HepG2 (cell line): ENCODE measurements at places on chromosomes 3 and 15. TPM values are rescaled to one million over a fixed set of nuclear protein-coding genes. Genes with fewer than 3 reads are reported as not detected.

- peak; percentile 15 for DNase-seq
Observed at GRCh38 chr3:160486459-160486869, 36.9 kb upstream of the TRIM59 start.

DNA sequence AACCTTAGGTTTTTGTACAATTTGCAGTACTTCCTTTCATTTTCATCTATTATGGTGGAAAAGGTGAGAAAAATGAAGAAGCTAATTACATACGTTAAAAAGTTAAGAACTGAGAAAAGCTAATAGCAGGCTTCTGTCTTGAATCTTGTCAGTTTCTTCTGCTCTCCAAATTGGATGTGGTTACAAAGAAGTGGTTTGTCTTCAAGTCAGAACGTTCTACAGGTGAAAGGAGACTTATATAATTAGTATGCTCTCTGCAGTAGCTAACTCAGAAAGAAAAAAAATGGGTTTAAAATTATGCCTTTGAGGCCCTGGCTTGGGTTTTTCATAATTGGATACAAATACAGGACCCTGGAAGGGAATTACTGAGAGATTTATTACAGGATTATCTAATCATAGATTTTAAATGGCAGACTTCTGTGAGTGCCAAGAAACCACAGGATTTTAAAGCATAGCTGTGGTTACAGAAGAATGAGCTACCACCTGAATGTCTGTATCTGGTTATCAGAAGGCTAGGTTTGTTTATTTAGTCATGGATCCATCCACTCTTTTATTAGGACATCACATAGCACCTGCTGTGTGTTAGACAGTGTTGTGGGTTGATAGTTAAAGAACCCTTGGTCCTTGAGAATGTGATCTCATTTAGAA lies 528.1 kb upstream of the MCTP2 start:
- DNase-seq: no peak

SLC22A13 gene
- 0.10 and 0.20 TPM in 2 replicates for polyA plus RNA-seq

TMEM40 gene
- 0.16 and 0.22 TPM in 2 replicates for polyA plus RNA-seq

DNA sequence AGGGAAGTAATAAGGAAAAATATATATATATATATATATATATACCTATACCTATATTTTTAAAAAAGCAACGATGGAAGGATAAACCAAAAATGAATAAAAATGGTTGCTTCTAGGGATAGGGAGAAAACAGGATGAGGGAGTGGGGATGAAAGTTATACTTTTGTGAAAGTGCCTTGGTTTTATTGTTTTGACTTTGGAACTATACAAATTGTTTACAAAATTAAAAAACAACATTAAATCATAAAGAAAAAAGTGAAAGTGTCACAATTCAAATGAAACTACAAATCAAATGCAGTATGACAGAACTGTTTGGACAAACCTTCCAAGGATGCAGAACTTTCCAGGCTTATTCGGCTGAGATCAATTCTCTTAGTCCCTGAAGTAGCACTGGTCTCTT lies 54.4 kb downstream of the SLC24A1 start:
- DNase-seq: no peak

GRCh38 chr3:151772825-151773480 lies 39.2 kb downstream of the AADACL2 start:
- no peak for DNase-seq

ARHGEF26 gene
- 0.65 and 0.74 TPM in 2 replicates for polyA plus RNA-seq

DNA sequence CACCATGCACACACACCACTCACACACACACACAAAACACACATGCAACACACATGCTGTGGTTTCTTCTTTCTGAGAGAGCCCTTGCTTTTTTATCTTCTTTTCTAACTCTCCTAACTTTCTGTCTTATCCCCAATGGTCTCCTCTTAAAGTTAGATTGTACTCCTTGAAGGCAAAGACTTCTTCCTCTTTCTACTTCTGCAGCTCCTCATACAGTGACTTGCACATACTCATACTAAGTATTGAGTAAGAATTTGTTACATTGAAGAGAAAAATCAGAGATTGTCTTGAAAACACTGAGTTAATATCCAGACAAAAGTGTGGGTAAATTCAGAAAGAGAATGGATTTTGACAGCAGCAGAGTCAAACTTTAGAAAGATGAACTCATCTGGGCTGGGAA lies 64.4 kb downstream of the GTPBP8 start:
- DNase-seq: no peak

- no peak for DNase-seq
Observed at GRCh38 chr3:9201955-9202354, 47.5 kb downstream of the SRGAP3 start.

SIN3A gene
- 20.7 and 28.1 TPM in 2 replicates for polyA plus RNA-seq

- DNase-seq: no peak
Observed at GRCh38 chr3:129233538-129233937, 15.9 kb upstream of the COPG1 start.

DNA sequence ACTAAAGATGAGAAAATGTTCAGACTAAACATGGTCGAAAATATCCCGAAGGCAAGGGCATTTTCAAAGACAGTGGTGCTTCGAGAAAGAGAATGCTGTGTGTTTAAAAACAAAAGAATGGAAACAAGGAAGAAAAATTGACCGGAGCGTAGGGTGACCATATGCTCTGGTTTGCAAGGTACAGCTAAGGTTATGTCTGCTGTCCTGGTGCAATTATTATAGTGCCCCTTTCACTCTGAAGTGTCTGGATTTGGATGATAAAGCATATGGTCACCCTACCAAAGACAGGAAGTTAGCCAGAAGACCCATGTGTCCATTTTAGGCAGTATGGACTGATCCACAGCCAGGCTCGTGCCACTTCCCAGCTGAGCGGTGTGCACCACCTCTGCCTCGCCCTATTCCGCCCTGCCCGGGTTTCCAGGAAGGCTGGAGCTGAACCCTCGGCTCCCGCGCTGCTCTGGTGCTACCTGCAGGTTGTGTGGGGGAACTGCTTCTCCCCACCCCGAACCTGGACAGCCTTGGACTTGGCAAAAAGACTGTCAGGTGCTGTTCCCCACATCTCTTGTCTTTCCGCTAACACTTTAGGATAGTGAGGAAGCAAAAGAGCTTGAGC lies 25.2 kb downstream of the GOLGA6D start:
- peak; percentile 58 for DNase-seq

DPPA2 gene
- polyA plus RNA-seq: not detected in 2 replicates

- DNase-seq: no peak
Observed at GRCh38 chr3:145704020-145704419, 457.0 kb downstream of the PLOD2 start.

- DNase-seq: no peak
Observed at GRCh38 chr3:188298585-188298984, 144.6 kb downstream of the LPP start.

CCDC39 gene
- polyA plus RNA-seq: not detected in 2 replicates

LRTM1 gene
- not detected in 2 replicates for polyA plus RNA-seq

GRCh38 chr3:169327546-169328356 lies 335.8 kb downstream of the MECOM start:
- peak; percentile 16 for DNase-seq

- DNase-seq: no peak
Observed at GRCh38 chr3:43729707-43730414, 39.1 kb downstream of the ABHD5 start.

DNA sequence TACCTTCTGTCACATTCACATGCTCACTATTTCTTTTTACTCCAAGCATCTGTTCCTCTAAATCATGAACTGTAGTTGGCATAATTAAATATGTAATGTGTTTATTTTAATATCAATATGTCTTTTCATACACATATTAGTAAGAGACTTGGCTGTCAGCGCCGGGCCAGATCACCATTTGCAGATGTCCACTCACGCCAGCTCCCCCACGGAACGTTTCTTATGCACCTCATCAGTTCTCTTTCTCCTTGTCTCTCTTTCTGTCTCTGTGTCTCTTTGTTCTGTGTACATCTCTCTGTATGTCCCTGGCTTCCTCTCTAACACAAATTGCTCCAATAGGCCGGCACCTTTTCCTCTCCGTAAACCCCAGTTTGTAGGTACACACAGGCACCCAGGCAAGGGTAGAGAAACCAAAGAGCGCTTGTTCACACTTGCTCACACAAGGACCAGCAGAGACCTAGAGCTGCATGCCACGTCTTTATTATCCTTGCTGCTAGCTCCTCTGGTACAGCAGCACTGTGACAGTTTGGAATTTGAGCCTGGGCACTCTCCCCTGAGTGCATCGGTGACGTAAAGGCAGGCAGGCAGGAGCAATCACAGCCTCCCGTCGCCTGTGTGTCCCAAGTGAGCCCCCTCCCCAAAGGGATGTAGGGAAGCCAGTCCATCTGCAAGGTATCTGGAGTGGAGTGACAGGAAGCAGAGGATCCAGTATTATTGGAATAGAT lies 40.4 kb downstream of the CACNA1D start:
- no peak for DNase-seq

RRP9 gene
- polyA plus RNA-seq: 14.8 and 18.4 TPM in 2 replicates

DNA sequence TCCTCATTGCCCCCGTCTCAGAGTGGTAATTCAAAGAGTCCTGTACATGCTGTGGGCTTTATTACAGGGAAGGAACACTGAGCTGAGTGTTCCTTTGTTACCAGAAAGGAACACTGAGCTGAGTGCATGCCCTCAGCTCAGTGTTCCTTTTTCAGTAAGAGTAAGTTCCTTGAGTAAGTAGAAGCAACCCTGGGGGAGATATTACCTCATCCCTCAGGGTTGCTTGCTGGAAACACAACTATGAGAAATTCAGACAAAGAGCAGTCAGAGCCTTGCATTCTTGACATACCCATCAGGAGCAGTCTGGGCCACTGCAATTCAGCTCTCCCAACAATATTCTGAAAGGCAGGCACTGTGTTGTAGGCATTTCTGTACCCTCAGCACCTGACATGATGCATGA lies 17.0 kb downstream of the CHRM5 start:
- DNase-seq: no peak

GRCh38 chr3:95629802-95630201 lies 1184.6 kb upstream of the EPHA6 start:
- DNase-seq: no peak

ASB7 gene
- polyA plus RNA-seq: 7.7 and 8.3 TPM in 2 replicates

PRTG gene
- polyA plus RNA-seq: 9.7 and 13.2 TPM in 2 replicates

DNA sequence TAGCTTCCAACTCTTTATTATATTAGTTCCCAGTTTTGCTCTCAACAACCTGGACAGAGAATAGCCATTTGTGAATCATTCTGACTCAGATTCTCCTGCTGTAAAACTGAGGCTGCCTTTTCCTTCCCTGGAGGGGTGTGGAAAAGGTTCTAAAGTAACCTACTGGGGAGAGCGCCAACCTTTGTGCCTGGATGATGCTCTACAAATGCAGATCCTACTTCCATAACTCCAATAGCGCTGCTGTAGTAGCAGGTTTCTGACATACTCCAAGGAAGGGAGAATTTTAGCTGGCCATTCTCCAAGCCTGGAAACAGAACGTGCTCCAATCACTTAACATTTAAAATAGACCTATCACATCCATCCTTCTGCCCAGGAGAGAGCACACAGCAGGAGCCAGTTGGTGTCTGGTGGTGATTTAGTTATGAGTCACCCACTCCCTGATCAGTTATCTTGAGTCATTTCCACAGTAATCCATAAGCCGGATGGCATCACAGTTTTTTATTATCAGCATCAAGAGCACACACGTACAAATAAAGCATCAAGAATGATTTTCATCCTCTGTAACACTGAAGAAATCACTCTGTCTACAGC lies 38.3 kb downstream of the MYH15 start:
- no peak for DNase-seq

THUMPD3 gene
- polyA plus RNA-seq: 27.5 and 31.2 TPM in 2 replicates

PROS1 gene
- polyA plus RNA-seq: 57.3 and 63.8 TPM in 2 replicates

DNA sequence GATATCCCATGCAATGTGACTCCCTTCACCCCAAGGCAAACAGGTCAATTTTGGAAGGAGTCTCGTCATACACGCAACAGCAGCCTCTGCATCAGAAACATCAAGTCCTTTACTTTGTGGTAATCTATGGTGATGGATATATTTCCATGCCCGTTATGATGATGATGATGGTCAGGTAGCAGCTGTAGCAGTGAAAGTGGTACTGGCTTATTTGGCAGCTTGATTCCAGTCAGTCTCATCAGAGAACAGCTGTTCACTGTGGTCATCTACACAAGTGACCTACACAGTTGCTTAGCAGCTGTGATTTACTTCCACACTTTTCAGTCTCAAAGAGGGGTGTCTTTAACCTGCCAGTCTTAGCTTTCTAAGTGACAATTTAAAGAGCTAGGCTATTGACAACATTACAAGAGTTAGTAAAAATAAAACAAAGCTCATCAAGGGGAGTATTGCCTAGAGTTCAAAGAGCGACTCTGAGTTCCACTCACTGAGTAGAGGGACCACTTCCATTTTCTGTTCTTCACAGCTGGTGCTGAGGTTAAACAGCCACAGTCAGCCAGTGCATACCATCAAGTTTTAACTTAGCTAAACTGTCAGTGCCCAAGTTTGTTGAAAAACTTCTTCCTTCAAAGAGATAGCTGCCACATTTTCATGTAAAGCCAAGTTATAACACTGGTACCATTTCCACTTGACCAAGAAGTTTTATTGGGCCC lies 587.4 kb upstream of the KCNMB2 start:
- DNase-seq: no peak

- DNase-seq: no peak
Observed at GRCh38 chr3:147415286-147415685, 6.1 kb downstream of the ZIC1 start.

- no peak for DNase-seq
Observed at GRCh38 chr3:172355836-172356235, 92.4 kb downstream of the GHSR start.

AZI2 gene
- 38.2 and 49.8 TPM in 2 replicates for polyA plus RNA-seq

DNA sequence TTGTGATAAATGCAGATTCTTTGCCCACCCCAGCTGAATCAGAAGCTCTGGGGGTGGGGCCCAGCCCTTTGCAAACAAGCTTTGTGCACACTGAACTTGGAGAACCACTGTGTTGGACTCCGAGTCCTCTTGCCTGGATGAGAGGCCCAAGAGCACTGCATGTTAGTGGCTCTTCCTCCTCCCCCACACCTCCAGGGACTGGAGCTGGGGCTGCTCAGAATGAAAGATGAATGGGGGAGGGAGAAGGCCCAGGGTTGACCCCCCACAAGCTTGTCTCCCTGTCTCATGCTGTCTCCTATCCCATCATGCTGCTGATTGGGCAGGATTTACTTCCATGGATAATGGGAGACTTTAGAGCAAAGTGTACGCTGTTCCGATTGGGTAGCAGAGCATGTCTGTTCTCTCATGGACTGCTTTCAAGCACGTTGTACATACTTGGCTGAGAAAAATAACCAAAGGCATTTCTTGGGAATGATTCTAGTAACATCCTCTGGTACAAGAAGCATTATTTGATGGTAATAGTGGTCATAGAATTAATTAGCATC lies 99.6 kb downstream of the PGPEP1L start:
- DNase-seq: no peak

- no peak for DNase-seq
Observed at GRCh38 chr15:56719021-56719612, 14.2 kb downstream of the ZNF280D start.

GRCh38 chr15:73691396-73691795 lies 7.2 kb downstream of the CD276 start:
- no peak for DNase-seq

GRCh38 chr3:20752416-20752815 lies 566.4 kb upstream of the SGO1 start:
- DNase-seq: no peak

GOLGA8S gene
- polyA plus RNA-seq: 0.03 and 0.04 TPM in 2 replicates

- DNase-seq: no peak
Observed at GRCh38 chr3:71907996-71908395, 123.0 kb upstream of the PROK2 start.

SLC2A2 gene
- polyA plus RNA-seq: 15.5 and 23.2 TPM in 2 replicates

TMEM115 gene
- 22.1 and 31.0 TPM in 2 replicates for polyA plus RNA-seq

NCEH1 gene
- 17.9 and 21.4 TPM in 2 replicates for polyA plus RNA-seq

GRCh38 chr15:77506311-77507142 lies 85.8 kb downstream of the HMG20A start:
- no peak for DNase-seq

PPP1R14D gene
- 0.47 and 0.55 TPM in 2 replicates for polyA plus RNA-seq

GRCh38 chr3:191761906-191762305 lies 300.9 kb downstream of the PYDC2 start:
- DNase-seq: no peak

GRCh38 chr15:85770096-85771041 lies 24.4 kb downstream of the KLHL25 start:
- DNase-seq: no peak

KNG1 gene
- 6.5 and 8.1 TPM in 2 replicates for polyA plus RNA-seq

LMAN1L gene
- not detected in 2 replicates for polyA plus RNA-seq
